Stimulated activated CD8-positive, alpha-beta memory T cell treated with anti-CD3 and anti-CD28 coated beads, Interleukin-4, amount 100 ng/mL, for 24 hours (primary cell): ENCODE measurements at places on chromosomes 3 and 15.

GRCh38 chr15:41659855-41660234, 360 bp upstream of the MGA start:
- no peak for DNase-seq

DNA sequence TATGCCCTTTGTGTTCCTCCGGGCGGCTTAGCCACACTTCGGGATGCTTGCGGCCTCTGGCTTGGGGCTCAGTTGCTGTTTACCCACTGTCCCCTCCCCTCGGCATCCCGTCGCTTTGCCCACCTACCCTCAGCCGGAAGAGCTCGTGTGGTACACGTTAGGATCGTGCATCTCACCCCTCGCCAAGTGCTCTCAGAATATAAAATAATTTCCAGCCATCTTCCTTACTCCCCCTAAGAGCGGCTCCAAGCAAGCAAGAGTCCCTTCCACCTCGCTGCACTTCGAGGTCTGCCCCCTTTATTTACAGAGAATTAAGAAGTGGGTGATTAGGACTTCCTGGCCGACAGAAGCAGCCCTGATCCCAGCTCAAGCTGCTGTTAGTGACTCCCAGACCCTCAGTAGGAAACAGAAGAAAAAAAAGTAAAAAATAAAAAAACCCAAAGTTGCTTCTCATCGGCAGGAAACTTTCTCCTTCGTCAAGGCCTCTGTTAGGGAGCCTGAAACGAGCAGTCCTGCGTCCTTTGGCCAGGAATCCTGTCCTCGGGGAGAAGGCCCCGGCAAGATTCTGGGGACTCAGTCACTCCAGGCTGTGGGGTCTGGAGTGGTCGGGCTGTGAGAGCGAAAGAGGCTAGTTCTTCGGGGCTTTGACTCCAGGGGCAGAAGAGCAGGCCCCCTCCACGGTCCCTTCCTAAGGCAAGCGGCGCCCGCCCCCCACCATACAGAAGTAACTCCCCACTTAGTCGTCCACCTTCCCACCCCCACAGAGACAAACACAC, 3.0 kb downstream of the MEIS2 start:
- DNase-seq = no peak

DNA sequence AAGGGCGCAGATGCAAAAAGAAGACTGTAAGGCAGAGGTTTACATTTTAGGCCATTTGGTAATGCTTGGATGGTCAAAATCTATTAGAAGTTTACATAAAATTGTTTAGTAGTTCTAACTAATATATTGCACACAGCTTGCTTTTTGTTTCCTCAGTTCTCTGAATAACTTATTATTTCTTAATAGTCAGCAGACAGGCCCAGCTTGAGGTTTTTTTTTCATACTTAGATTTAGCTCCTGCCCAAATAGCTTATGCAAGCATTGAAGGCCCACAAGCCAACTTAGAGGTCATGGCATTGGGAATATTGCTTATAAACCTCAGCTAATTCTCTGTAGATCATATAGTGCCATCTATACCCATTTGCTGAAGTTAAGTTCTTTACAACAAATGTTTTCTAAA, 172.5 kb downstream of the RAP2B start:
- no peak for DNase-seq

GRCh38 chr3:63972196-63972595, 51.1 kb downstream of the PSMD6 start:
- DNase-seq = no peak

- DNase-seq = no peak
These were observed 41.3 kb downstream of the METTL6 start for GRCh38 chr3:15385901-15386653.

DNA sequence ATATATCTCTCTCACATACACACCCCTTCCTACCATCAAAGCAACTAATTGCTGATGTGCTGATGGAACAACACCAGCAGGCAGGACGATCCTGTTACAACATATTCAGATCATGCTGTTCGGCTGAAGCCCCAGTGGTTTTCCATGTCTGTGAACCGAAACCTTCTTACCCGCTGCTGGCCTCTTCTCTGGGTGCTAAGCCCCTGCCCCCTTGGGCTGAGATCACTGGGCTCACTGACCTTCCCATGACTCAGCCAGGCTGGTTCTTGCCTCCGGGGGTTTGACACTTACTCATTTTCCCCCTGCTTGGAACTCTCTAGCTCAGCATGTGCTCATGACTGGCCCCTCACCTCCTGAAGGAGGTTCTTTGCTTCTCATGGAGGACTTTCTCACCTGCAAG, 122.0 kb upstream of the RGMA start:
- no peak for DNase-seq
